ENCODE measurements at places on chromosomes 6 and 20.

GRCh38 chr6:71047417-71047816 lies 90.6 kb upstream of the B3GAT2 start:
- DNase-seq = no peak

GRCh38 chr6:3280091-3280490 lies 21.3 kb downstream of the PSMG4 start:
- no peak for DNase-seq

GRCh38 chr6:160015778-160016684 lies 47.1 kb downstream of the IGF2R start:
- DNase-seq = no peak

DNA sequence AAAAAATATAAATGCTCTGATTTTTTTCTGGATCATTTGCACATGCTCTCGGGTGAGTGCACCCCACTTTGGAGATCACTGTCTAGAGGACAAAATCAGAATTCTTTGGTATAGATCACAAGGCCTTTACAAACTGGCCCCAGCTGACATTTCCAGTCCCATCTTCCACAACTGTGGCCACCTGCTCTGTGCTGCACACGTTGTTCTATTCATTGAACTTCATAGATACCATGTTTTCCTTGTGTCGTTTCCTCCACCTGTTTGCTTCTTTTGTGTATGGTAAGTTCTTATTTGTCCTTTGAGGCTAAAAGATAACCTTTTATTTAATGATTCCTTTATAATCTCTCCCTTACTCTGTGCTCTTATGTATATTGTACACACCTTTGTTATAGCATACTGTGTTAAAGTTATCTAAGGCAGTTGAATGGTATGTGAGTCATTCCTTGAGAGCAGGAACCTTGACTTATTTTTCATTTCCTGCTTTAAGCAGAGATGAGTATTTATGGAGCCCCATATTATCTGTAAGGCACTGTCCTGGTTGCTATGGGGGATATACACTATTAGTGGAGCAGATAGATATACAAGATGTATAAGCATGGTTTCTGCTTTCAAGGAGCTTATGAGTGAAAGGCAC lies 12.0 kb upstream of the SLC17A5 start:
- no peak for DNase-seq

DNA sequence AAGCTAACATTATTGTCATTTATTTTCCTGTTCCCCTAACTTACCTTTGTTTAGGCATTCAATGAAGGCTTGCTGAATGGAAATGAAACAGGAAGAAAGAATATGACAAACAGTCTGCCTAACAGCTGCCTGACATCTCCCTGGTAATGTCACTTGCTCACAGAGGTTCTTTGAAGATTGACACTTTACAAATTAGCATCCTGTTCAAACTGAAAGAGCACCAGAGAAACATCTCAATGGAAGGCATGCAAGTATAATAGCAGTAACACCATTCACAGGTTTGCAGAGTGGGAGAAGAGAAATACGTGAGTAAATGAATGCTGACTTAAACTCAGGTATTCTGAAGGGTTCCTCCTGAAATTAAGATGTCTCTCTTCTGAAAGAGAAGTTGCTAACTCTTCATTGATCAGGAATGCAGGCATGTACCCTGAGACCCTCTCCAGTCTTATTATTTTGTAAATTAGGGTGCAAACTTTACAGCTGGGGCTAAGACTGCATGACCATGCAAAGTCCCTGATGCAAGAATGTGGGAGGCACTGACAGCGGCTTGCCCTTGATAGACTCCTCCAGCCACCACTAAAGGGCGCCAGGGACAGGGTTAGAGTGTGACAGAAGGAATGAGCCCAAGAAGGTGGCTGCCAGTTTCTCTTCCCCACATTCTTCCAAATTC lies 1.3 kb upstream of the SMLR1 start:
- no peak for DNase-seq

- no peak for DNase-seq
These were observed 148.5 kb upstream of the BEND6 start for GRCh38 chr6:56806368-56806767.

GRCh38 chr20:3133155-3133554 lies 26.5 kb downstream of the FASTKD5 start:
- no peak for DNase-seq

GRCh38 chr6:79377888-79378348 lies 143.4 kb upstream of the HMGN3 start:
- no peak for DNase-seq

DNA sequence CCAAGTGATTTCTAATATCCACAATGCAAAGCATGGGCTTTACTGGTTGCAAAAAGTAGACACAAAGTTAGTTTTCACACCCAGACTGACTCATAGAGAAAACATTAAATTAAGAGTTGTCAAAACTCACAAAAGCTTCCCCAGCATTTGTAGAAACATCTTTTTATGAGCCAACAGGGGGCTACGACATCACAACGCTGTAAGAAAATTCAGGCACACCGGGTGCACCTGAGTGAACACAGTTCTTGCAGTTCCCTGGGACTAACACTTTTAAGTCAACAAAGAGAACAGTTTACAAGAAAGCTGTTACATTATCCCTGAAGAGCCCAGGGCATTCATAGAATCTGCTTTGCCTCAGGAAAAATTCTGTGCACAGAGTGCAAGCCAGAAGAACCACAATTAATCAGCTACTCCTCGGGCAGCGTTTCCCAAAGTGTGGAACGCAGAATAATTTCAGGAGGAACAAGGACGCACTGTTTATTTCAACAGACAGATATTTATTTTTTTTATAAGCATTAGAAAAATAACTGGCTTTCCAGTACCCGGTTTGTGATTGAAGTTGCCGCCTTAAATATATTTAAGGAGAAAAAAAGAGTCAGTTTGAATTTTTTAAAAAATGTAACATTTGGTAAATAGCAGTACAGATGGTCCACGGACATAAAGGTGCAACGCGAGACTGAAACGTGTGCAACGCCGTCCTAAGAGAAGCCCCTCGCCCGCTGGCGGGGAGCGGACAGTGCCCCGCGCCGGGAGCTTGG lies 1.2 kb downstream of the NCOA5 start:
- no peak for DNase-seq

- no peak for DNase-seq
These were observed 99.6 kb downstream of the PREX1 start for GRCh38 chr20:48728042-48728825.

DNA sequence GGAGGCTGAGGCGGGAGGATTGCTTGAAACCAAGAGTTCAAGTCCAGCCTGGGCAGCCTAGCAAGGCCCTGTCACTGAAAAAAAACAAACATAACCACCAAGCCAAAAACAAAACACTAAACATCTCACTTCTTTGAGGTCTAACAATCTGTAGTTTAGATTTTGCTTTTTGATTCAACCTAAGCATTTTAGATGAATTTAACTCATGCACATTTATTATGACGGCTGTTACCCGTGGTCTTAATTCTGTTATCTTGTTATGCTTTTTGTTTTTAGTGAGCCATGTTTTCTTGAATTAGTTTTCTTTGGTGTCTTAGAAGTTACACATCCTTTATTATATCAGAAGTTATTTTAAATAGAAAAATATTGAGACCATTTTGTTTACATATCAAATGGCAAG lies 13.8 kb upstream of the GTSF1L start:
- no peak for DNase-seq

- no peak for DNase-seq
These were observed 10.4 kb downstream of the SRC start for GRCh38 chr20:37356387-37356786.

GRCh38 chr6:80480421-80481157 lies 374.1 kb downstream of the BCKDHB start:
- no peak for DNase-seq

- DNase-seq = no peak
These were observed 13.4 kb upstream of the MAPK13 start for GRCh38 chr6:36116943-36117342.

- no peak for DNase-seq
These were observed 187.4 kb upstream of the PROKR2 start for GRCh38 chr20:5504061-5504739.

DNA sequence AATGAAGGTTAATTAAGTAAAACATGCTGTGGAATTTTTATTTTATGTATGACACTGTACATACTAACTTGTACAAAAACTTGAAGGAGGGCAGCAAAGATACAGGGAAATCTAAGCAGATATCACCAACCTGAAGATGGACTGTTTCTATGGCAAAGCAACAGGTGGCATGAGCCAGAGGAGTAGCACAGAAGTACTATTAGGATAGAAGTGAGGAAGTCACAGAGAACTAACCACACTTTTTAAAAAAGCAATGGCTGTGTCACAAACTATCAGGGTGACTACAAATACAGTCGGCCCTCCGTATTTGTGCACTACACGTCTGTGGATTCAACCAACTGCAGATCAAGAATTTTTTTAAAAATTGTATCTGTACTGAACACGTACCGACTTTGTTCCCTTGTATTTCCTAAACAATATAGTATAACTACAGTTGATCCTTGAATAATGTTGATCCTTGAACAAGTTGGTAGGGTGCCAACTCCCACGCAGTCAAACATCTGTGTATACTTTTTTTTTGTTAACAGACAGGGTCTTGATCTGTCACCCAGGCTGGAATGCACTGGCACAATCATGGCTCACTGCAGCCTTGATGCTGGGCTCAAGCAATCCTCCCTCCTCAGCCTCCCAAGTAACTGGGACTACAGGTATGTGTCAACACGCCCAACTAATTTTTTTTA lies 61.0 kb downstream of the NUDT3 start:
- no peak for DNase-seq

DNA sequence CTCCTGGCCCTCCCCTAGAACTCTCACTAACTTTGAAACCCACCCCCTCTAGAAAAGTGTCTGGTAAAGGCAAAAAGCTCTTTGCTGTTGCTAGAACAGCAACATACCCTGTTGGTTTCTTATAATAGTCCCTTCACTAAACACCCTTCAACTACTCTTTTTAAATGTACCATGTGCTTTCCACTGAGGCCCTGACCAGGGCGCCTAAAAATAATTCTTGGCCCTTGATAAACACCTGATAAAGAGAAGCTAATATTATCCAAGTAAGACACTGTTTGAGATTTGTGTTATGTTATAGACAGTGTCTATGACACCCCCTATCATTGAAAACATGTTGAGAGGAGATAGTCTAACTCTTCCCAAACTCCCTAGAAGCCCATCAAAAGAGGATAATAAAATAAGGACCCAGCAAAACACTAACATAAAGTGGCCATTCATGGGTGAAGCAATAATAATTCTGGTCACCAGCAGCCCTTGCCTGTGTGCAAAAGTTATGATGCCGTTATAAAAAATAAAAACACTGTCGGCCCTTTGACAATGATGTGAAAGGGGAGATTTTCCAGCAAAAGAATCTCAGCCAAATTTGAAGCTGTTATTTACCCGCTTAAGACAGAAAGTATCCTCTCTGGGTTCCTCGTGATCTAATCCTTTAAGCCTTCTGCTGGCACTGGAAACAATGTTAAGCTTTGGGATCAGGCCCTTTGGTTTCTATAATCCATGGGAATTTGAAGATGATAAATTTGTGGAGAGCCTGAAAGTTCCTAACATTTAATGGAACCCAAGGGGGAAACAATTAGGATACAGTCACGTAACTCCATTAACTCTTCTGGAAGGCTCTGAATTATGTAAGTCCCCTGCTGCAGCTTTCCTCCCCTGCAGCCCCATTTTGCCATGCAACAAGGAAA lies 122.6 kb upstream of the PLCB4 start:
- DNase-seq = no peak

GRCh38 chr20:58568483-58569240 lies 53.5 kb upstream of the APCDD1L start:
- no peak for DNase-seq

DNA sequence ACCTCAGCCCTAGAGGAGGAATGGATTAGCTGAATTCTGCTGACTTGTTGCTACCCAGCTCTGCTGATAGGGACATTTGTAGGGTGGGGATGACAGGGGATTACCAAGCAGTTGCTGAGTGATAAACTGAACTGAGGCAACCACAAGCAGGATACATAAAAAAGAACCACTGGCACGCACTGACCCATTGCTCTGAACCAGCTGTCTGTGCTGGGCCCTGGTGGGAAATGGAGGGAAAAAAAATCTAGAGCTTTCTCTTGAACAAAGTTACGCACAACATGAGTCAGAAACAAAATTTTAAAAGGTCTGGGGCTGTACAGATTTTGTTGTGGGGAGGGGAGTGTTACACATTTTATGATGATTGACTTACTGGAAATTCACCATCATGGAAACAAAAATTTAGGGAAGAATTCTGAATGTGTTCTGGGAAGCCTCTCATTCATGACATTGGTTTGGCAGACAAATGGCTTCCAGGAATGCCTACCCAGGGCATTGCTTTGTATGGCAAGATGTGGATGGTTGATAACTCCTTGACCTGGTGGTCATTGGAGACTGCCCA lies 37.7 kb downstream of the FOXO3 start:
- no peak for DNase-seq

DNA sequence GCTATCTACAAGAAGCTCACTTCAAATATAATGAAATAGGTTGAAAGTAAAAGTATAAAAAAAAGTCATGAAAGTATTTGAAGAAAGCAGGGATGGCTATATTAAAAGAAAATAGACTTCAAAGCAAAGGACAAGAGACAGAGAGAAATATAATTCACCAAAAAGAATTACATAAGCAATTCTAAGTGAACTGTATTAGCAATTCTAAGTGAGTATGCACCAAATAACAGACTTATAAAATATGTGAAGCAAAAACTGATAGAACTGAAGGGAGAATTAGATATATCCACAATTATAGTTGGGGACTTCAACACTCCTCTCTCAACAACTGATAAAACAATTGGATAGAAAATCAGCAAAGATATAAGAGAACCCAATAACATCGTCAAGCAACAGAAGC lies 38.8 kb upstream of the ID4 start:
- DNase-seq = no peak

DNA sequence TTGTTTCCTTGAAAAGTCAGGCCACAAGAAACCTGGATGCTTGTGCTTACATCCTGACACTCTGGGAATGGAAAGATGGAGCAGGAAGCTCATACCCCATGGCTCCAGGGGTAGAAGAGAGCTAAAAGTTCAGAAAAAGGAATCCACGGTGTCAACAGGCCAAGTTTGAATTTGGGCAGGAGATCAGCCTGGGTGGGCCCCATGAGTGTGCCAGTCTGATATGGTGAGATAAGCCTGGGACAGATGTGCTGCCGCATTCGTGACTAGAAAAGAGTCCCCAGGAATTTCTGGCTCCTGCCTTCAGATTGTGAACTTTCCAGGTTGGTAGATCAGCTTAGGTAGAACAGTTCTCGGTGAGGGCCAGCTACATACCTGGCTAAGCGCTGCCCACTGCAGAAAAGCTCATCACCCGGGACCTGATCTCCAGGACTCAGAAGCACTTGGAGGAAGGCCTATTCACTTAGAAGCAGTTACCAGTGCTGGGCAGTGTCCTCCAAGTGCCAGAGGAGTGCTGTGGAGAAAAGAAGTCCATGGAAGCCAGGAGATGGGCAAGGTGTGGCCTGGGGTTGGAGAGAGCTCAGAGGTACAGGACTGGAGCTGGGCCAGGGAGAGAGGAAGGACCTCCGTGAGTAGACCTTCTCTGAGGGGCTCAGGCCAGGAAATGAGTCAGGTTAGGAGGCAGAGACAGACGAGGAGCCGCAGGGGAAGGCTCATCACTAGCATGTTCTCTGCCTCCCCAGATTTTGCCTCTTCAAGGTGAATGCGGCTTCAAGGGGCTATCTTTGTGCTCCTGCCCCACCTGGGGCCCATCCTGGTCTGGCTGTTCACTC lies at the start of gene TSPO2:
TSS of gene TSPO2 (plus strand) at position 242 of the 830 bp plus-strand sequence. CDS start at position 761, 519 bp downstream.
- DNase-seq = no peak

Data from HS-27A (cell line).